ENCODE measurements at places on chromosomes 1 and 21.
A peak's percentile ranks its signal among the peaks of the same experiment; 100 is the strongest.

DNA sequence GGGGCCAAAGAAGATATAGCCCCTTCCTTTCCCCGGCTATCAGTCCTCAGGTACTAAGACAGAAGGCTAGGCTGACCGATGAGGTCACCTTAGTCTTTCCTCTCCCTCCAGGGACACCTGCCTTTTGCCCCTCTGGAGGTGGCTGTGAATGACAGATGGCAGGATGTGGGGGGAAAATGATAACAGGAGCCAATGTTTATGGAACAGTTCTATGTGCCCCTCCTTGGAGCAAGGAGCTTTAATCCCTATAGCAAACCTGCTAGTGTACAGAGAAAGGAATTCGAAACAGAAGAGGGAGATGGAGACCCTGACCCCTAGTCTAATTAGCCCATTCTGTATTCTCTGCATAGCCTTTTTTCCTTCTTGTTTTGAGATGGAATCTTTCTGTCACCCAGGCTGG is 28.1 kb downstream of the SERINC2 start:
- no peak for DNase-seq

GRCh38 chr1:27047914-27048313 is 35.3 kb upstream of the TENT5B start:
- DNase-seq = no peak

DNA sequence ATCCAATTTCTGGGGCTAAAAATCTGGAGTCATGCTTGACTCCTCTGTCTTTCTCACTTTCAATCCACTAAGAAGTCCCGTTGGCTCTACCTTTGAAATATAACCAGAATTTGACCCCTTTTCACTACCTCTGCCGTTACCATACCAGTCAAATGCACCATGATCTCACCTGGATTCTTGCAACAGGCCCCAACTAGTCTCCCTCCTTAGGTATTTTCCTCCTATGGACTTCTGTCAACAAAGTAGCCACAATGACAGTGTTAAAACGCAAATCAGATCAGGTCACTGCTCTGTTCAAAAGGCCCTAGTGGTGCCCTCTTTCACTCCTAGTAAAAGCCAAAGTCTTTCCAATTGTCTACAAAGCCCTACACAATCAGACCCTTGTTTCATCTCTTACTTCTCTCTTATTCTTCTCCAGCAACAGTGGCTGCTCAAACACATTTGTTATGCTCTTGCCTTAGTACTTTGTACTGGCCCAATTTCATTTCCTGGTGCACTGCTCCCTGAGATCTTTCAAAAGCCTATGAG is 35.7 kb upstream of the AGL start:
- no peak for DNase-seq

GRCh38 chr1:116948046-116948445 is 38.3 kb downstream of the PTGFRN start:
- DNase-seq = no peak

GRCh38 chr1:26750428-26750827 is 37.3 kb upstream of the PIGV start:
- no peak for DNase-seq

- peak; percentile 94 for DNase-seq
Measured at GRCh38 chr1:27044613-27045151, 32.0 kb upstream of the TENT5B start.

DNA sequence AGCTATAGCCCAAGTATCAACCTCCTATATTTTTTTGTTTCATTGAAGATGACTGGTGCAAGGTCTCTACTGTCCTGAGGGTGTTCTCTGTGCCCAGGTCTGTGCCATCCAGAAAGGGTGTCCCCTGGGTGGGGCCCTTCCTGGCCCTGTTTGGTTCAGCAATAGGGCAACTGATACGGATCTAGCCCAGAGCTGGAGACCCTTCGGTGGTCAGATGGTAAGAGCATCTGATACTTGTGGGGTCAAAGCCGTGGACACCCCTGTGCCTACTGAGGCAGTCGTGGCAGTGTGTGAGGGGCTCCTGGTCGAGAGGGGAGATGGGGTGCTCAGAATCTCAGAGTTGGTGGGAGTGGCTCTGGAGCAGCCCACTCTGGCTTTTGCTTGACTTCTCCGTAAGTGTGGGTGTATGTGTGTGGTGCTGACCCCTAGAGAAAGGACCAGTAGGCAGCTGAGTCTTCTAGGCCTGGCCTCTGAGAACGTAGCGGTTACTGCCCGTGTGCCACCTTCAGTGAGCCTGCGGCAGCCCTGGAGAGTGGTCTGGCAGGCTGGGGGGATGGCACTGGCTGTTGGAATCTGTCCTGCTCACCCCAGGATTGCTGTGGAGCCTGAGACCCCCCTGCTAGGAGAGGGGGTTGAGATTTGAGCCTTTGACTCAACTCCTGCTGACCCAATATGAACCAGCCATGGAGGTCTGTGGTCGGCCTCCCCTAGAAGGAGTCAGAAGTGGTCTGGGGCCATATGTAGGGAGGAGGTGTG is 2.7 kb downstream of the AMPD2 start:
- no peak for DNase-seq

DNA sequence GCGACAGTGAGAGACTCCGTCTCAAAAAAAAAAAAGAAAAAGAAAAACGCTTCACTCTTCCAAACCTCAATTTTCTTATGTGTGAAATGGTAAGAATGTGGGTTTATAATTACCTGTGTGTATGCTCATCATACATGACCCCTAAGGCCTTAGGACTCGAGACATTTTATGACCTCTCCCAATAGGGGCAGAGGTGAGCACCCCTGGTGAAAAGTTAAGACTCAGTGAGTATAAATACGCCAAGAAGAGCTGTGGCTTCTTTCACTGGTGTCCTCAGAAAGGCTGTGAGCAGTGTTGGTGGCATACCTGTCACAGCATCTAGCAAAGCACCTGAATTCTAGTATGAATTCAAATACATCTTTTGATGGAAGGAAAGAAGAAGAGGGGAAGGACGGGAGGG is 7.8 kb upstream of the FCMR start:
- DNase-seq = no peak

DNA sequence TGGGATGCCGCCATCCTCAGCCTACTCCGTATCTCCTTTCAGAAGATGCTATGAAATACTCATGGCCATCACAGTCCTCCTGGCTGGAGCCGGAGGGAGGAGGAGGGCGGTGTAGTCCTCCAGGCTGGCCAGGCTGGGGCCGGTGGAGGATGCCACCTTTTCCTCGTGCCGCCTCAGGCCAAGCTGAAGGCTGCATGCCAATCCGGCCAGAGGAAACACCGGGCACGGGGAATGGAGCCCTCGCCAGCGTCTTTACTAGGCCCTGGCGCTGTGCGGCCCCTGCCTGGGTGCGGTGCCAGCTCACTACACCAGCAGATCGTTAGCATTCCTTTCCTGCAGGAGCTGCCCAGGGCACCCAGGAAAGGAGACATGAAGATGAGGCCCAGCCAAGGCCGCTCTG is 70.1 kb downstream of the CASZ1 start:
- DNase-seq = no peak

- no peak for DNase-seq
Measured at GRCh38 chr1:112718691-112719418, 3.7 kb upstream of the PPM1J start.

DNA sequence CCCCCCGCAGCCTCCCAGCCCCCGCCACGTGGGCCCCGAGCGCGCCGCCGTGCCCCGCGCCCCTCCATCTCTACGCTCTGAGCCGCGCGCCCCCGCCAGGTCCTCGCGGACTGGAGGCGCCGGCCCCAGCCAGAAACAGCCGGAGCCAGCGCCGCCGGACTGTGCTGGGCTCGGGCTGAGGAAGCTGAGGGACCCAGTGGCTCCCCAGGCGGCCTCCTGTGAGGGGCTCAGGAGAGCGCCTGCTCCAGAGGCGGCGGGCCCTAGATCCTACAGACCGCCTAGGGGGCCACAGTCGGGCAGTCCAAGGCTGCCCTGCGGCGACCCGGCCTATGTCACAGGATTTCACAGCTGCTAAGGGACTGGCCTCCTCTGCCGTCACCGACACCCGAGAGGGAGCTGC is 82.1 kb downstream of the NENF start:
- no peak for DNase-seq

DNA sequence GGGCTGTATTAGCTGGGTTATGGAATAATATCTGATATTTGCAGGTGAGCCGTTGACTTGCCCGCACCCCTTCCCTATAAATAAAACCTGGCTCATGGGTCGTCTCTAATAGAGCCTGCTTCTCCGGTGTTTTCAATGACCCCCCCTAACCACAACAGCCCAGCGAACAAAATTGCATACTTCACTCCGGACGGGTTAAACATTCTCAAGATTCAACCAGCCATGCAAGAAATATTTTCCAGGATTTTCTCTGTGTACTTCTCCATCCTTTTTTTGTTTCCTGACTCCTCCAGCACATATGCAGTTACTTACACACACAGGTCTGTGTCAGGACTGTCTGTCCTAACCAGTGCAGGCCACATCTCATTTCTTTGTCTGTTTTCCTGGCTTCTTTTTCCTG is 267.7 kb downstream of the ZNF648 start:
- no peak for DNase-seq

DNA sequence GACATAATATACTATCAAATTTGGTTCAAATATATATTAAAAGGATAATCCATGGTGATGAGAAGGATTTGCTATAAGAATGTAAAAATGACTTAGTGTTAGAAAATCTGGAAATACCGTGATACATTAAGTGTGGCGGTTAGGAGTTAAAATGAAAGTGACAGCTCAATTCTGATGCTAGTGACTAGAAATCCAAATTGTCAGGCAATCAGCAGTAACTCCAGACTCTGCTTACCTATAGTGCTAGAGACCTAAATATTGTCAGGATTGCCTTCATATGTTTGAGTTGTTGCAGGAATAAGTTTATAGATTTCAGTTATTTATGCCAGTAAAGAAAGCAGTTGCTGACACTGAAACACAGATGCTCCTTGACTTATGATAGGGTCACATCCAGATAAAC is 737.4 kb downstream of the MRPL39 start:
- no peak for DNase-seq

- DNase-seq = no peak
Measured at GRCh38 chr1:197127246-197127912, 19.1 kb downstream of the ASPM start.

GRCh38 chr1:208233978-208234377 is 10.2 kb downstream of the PLXNA2 start:
- no peak for DNase-seq

GRCh38 chr1:184483101-184483683 is 96.4 kb downstream of the C1orf21 start:
- DNase-seq = no peak

DNA sequence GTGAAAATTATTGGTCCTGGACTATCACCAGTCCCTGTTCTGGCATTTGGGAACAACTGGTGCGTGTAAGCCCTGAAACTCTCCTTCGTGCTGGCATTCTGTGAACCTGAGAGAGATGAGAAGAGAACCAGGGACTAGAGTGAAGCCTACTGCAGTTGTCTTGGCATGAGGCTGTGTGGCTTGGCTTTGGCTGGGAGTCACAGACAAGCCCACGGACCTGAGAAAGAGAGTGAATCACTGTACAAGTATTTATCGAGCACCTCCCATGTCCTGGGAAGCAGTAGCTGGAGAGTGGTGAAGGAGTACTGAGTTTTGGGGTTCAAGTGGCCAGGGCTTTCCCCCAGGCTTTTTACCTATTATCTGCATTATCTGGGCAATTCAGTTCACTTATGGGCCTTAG is 63.3 kb downstream of the FGGY start:
- DNase-seq = no peak

- DNase-seq = no peak
Measured at GRCh38 chr1:112520166-112520565, 11.4 kb downstream of the WNT2B start.

- DNase-seq = no peak
Measured at GRCh38 chr1:160916666-160917065, 31.7 kb upstream of the ITLN1 start.

DNA sequence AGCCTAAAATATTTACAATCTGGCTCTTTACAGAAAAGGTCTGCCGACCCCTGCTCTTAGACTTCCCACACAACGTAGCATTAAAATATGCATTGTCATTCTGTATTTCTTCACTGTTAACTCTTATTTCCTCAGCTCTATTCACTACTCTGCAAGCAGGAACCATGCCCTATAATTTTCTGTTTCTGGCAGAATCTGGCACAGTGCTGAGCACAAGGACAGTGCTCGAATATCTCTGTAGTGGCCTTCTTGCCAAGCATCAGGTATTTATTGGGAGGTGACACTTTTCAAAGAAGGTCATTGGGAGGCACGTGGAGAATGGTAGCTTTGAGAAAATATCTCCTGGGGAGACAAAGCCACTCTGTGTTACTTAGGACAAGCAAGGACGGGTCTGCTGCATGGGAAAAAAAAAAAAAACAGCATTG is 77.9 kb downstream of the PSMG1 start:
- DNase-seq = no peak

GRCh38 chr1:164337885-164338284 is 221.1 kb upstream of the PBX1 start:
- no peak for DNase-seq

Measured in stimulated activated CD8-positive, alpha-beta memory T cell treated with anti-CD3 and anti-CD28 coated beads, Interleukin-7, amount 100 ng/mL, for 24 hours (primary cell).